ENCODE measurements at places on chromosomes 13 and 19.

DNA sequence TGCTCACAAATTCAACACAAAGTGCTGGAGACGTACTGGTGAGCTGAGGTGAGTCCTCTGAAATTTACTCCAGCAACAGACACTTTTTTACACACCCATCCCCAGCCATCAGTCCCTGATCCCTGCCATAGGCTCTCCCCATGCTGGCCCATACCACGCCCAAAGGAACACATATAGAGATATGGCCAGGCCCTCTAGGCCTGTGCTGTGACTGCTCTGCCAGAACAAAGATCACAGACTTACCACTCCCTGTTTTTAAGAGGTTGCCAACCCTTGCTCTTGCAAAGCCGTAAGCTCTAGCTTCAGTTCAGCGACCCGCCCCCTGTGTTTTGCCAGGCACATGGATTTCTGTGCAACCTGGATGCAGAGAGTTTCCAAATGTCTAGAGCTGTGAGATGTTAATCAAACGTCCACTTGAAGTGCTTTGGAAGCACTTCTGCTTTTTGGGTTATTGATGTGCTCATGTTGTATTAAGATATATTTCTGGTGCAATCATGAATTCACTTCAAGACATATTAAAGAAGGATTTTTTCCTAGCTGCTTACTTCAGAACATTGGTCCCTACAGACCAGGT is 59.7 kb downstream of the DLEU7 start:
- DNase-seq = no peak

- DNase-seq = peak; percentile 61
Measured at GRCh38 chr13:84896128-84896527, 903.1 kb downstream of the SLITRK6 start.

DNA sequence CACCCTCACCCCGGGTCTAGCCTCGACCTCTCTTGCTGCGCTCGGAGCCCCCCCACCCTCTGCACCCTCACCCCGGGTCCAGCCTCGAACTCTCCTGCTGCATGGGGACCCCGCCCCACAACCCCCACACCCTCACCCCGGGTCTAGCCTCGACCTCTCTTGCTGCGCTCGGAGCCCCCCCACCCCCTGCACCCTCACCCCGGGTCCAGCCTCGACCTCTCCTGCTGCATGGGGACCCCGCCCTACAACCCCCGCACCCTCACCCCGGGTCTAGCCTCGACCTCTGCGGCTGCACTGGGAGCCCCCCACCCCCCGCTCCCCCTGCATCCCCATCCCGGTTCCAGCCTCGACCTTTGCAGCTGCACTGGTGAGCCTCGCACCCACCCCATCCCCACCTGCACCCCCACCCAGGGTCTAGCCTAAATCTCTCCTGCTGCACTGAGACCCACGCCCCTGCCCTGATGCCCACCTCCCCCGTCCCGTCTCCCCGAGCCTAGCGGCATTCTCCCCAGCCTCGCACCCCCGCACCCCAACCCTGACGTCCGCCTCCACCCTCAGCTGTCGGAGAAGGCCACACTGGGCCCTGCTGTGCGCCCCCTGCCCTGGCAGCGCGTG is 1.8 kb downstream of the CFD start:
- no peak for DNase-seq

DNA sequence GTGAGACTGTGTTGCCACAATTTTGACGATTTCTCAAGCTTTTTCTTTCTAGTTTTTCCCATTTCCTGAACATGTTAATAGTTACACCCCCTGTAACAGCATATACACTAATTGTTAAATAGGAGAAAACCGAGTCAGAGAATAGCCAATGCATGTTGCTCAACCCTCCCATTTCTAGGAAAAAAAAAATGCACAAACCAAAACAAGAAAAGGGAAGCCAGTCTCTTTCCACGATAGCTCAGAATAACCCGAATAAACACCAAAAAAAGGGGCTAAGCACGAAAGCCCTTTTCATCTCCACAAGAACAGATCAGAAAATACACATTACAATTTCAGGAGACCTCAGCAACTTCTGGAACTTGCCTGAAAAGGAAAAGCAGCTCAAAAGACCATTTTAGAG is 16.3 kb downstream of the LATS2 start:
- DNase-seq = no peak

DNA sequence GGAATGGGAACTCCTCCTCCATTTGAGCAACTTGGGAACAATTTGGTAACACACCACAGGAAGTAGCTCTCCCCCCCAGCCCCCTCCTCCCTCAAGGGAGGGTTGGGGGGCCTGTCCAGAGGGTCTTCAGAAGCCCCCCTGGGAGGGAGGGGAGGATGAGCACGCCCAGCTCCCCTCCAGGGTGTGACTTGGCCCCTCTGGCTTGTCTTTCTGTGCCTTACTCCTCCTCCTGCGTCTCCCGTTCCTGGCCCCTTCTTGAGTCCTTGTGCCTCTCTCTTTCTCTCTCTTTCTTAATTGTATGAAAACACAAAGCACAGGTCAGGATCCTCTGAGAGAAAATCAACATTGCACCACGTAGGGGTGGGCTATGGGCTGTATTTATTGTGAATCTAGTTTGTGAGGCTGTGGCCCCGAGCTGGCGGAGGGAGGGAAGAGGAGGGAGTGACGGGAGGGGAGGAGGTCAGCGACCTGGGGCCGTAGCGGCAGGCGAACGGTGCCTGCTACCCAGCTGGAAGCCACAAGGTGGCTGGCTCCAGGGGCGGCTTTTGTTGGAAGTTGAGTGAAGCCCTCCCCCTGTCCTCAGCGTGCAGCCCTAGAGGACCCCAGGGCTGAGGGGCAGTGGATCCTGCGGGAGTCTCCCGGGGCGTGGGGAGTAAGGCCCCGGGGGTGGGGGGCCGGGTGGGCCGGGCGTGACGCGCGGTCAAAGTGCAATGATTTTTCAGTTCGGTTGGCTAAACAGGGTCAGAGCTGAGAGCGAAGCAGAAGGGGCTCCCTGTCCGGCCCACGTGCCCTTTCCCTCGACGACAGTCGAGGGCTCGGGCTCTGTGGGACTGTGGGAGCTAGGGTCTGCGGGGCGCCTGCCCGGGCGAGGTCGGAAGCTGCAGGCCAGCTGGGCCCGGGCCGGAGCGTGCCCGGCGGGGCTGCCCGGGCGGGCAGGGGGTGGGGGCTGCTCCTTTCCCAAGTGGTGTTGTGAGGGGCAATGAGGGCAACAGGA is 6.4 kb downstream of the LYL1 start:
- no peak for DNase-seq

GRCh38 chr13:31517599-31517998 is 221.7 kb upstream of the RXFP2 start:
- DNase-seq = no peak

DNA sequence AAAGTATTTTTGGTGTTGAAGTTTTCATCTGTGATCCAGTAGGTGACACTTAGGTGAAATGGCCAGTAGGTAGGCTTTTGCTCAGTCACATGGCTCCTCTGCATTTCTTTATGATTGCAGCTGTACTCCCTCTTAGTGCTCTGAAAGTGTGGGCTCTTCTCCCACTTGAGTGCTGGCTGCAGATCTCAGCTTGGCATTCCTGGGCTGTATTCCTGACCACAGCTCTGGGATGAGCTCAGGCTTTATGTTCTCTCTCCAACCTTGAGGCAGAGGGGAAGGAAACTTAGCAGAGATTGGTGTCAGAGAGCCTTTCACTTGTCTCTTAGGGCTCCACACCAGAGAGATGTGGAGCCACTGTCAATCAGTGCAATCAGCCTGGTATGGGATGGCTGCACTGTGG is 254.3 kb downstream of the NDFIP2 start:
- DNase-seq = peak; percentile 31

DNA sequence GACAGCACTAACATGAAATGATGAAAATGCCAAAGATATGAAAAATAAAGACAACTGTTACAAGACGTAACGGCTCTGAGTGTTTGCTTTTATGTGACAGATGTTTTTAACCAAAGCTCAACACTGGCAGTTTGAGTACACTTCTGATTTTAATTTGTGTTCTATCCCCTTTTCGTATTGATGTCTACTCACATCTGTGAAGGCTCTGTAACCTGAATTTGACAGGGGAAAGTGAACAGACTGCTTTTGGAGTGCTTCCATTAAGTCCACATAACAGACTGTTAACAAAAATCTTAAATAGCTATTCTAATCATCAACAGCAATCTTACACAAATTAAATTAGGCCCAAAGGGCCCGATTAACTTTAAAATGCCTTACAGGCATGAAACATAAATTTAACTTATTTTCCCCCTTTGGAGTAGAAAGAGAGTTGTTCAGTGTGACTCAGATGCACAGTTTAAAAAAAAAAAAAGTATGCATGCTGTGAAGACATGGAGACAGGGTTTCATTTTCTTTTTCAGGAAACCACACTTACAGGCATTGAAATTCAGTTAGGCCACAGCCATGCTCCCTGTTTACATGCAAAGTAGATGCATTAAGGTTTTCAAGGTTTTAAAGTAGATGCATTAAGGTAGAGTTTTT is 16.3 kb upstream of the RNASEH2B start:
- peak; percentile 10 for DNase-seq

GRCh38 chr19:2700660-2701360 is 1.7 kb downstream of the GNG7 start:
- no peak for DNase-seq

- DNase-seq = no peak
Measured at GRCh38 chr13:61857198-61857597, 441.5 kb upstream of the PCDH20 start.

DNA sequence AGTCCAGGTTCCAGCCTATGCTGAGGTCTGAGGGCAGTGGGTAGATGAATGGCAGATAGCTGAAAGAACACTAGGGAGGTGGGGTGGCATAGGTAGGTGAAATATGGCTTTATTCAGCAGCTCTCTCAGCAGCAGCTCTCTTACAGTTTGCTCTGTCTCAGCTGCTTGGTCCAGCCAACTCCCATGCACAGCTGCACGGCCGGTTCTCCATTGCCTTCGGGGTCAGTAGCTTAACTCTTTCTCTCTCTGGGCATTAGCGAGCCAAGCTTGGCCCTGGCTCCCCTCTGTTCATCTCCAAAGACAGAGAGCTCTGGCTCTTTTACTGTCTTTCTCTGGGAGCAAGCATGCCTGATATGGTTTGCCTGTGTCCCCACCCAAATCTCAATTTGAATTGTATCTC is 151.9 kb downstream of the MYO16 start:
- DNase-seq = no peak

DNA sequence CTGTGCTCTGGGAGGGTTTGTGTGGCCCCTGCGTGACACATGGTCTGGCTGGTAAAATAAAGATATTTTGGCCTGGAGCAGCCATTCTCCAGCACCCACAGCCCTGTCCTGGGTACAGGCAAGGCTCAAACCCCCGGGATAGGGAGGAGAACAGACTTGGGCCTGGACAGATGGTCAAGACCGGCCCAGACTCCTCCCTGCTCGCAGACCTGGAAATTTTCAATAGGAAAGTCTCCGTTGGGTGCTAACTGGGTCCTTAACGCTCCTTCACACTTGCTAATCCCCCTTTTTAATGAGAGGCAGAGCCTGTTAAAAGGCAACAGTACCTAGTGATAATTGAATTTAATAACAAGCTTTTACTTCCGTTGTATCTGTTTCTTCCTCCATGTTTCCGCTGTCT is 2.5 kb downstream of the PALM start:
- no peak for DNase-seq

GRCh38 chr19:11481534-11482383 is 913 bp upstream of the ELAVL3 start:
- peak; percentile 75 for DNase-seq

- DNase-seq = peak; percentile 32
Measured at GRCh38 chr19:10155839-10156238, 36.1 kb upstream of the EIF3G start.

DNA sequence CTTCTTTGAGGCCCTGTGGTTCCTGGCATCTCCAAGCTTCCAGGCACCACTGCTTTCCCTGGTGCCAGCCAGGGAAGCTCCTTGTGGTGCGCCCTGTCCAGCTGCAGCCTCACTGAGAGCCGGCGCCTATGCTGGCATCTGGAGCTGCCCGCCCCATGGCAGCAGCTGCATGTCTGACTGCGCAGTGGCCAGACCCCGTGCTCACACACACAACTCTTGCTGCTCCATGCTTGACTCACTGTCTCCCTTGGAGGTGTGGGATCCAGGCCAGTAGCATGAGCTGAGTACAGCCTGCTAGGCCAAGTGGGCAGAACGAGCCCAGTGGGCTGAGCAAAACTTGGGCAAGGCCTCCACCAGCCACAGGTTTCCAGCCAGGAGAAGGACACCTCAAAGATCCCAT is 11.5 kb upstream of the SUPT20H start:
- DNase-seq = no peak

GRCh38 chr19:29533578-29534544 is 8.1 kb downstream of the VSTM2B start:
- no peak for DNase-seq

- no peak for DNase-seq
Measured at GRCh38 chr13:25961294-25961693, 90.5 kb downstream of the SHISA2 start.

- peak; percentile 30 for DNase-seq
Measured at GRCh38 chr13:50365408-50366391, 350.5 kb downstream of the KCNRG start.

- DNase-seq = no peak
Measured at GRCh38 chr19:55441692-55442321, 1.3 kb downstream of the SHISA7 start.

DNA sequence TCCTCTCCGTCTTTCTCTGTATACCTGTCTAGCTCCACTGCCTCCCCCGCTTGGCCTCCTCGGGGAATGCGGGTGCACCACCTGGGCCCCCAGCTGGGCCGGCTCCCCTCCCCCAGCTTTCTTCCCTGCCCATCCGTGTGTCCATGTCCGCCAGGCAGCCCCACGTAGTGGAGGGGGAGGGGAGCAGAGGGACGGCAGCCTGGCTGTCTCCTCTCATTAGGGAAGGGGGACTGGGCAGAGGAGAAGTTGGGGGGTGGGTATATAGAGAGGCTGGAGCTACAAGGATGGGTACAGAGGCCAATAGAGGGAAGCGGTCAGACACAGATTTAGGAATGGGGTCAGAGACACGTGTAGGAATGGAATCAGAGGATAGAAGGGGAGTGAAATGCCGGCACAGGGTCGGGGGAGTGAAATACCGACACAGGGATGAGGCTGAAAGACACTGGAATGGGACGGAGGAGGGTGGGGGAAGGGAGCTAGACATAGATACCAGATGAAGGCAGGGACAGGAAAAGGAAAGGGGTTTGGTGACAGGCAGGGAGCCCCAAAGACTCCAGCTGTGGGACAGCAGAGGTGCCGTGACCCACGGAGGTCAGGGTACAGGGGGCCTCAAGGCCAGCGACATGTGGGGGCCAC is 2.8 kb downstream of the NECTIN2 start:
- peak; percentile 21 for DNase-seq

DNA sequence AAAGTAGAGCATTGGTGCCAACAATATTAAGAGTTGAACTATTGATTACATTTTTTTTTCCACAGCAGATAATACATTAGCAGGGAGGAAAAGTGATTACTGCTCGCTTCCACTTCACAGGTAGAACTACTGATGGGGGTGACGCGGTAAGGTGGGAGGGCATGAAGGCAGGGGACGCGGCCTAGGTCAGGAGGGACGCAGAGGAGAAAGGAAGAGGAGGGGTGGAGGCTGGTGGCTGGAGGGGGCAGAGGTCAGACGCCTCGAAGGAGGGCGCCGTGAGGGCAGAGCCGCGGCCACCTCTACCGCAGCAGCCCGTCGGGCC is 287 bp upstream of the B3GLCT start:
- no peak for DNase-seq

GRCh38 chr13:72217142-72217541 is 350.1 kb upstream of the DACH1 start:
- no peak for DNase-seq

Data from EL (cell line).